ENCODE measurements at places on chromosomes 4 and X. TPM values are rescaled to one million over a fixed set of nuclear protein-coding genes. Genes with fewer than 3 reads are reported as not detected.
A peak's percentile ranks its signal among the peaks of the same experiment; 100 is the strongest.

DNA sequence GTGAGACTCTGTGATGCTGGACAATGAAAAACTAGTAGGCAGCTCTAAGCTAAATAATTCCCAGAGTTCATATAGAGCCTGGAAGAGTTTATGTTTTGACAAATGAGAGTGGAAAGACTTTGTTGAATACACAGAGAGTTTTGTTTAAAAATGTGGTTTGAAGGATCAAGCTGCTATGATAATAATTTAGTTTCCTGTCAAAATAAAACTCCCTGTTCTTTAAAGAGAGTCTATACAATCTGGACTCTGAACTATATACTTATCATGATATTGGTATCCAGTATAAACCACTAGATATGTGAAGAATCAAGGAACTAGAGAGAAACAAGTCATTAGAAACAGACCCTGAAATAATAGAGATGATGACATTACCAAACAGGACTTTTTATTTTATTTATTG, 158.6 kb downstream of the C4orf33 start:
- H3K27ac ChIP-seq, result no peak overlapping the region
- no peaks in the 10 kb centered on the region for H3K36me3 ChIP-seq
- no peak for DNase-seq
- no peaks in the 10 kb centered on the region for H3K27me3 ChIP-seq
- H3K4me1 ChIP-seq, result no peaks in the 10 kb centered on the region
- no peak overlapping the region for H3K4me3 ChIP-seq

- peaks cover 51% of the 10 kb centered on the region for H3K4me1 ChIP-seq
- no peaks in the 10 kb centered on the region for H3K36me3 ChIP-seq
- H3K27ac ChIP-seq, result peak overlapping the region; percentile 39
- DNase-seq, result peak; percentile 36
These were observed 31.5 kb downstream of the BLOC1S4 start for GRCh38 chr4:6747294-6748051.

- no peaks in the 10 kb centered on the region for H3K27me3 ChIP-seq
- no peaks in the 10 kb centered on the region for H3K36me3 ChIP-seq
- DNase-seq, result no peak
- no peak overlapping the region for H3K4me3 ChIP-seq
- no peak overlapping the region for H3K27ac ChIP-seq
These were observed 246.3 kb downstream of the PDGFC start for GRCh38 chr4:156725257-156725656.

GRCh38 chrX:136496764-136497555, 432 bp upstream of the HTATSF1 start:
- no peaks in the 10 kb centered on the region for H3K4me1 ChIP-seq
- H3K27ac ChIP-seq, result peak overlapping the region; percentile 92
- peak; percentile 78 for DNase-seq
- H3K36me3 ChIP-seq, result no peaks in the 10 kb centered on the region
- peak overlapping the region; percentile 89 for H3K4me3 ChIP-seq

GRCh38 chrX:71475785-71476540, 56.9 kb upstream of the OGT start:
- no peak for DNase-seq
- H3K27me3 ChIP-seq, result no peaks in the 10 kb centered on the region
- no peak overlapping the region for H3K27ac ChIP-seq
- H3K36me3 ChIP-seq, result no peaks in the 10 kb centered on the region

- peak overlapping the region; percentile 84 for H3K4me3 ChIP-seq
- peak; percentile 73 for DNase-seq
- no peaks in the 10 kb centered on the region for H3K36me3 ChIP-seq
- peaks cover 4% of the 10 kb centered on the region for H3K4me1 ChIP-seq
These were observed 895 bp downstream of the USP51 start for GRCh38 chrX:55488593-55489313.

The CYSLTR1 gene
- polyA plus RNA-seq, result 0.54 TPM

- no peaks in the 10 kb centered on the region for H3K4me1 ChIP-seq
- no peak overlapping the region for H3K27ac ChIP-seq
- no peaks in the 10 kb centered on the region for H3K27me3 ChIP-seq
- no peak overlapping the region for H3K4me3 ChIP-seq
These were observed 21.6 kb downstream of the CLDN34 start for GRCh38 chrX:9988762-9989161.

DNA sequence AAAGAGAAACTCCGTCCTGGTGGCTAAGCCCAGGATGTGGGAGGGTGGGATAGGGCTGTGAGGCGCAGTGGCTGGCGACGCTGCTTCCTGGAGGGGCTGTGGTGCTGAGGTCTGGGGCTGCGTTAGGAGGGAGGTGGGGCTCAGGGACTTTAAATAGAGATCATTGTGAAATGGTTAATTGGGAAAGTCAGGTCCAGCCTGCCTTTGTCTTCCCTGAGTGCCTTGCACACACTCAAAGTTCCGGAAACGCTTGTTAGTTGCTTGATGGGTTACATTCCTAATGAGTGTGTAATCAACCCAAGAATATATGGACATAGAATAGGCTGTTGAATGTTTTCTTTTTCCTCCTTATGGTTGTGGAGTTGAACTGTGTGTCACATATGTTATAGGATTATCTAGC, 55.7 kb upstream of the CLDN34 start:
- no peaks in the 10 kb centered on the region for H3K27me3 ChIP-seq
- no peak for DNase-seq
- no peak overlapping the region for H3K4me3 ChIP-seq
- no peaks in the 10 kb centered on the region for H3K4me1 ChIP-seq

The CCDC110 gene
- 0.45 TPM for polyA plus RNA-seq

- no peaks in the 10 kb centered on the region for H3K36me3 ChIP-seq
- no peaks in the 10 kb centered on the region for H3K27me3 ChIP-seq
- no peak for DNase-seq
- no peak overlapping the region for H3K27ac ChIP-seq
These were observed 3.9 kb downstream of the RBM10 start for GRCh38 chrX:47148946-47149345.

The PCDH7 gene
- polyA plus RNA-seq, result 0.61 TPM

Data from liver (tissue), 10 donors.